ENCODE measurements at places on chromosomes 16 and 17.

DNA sequence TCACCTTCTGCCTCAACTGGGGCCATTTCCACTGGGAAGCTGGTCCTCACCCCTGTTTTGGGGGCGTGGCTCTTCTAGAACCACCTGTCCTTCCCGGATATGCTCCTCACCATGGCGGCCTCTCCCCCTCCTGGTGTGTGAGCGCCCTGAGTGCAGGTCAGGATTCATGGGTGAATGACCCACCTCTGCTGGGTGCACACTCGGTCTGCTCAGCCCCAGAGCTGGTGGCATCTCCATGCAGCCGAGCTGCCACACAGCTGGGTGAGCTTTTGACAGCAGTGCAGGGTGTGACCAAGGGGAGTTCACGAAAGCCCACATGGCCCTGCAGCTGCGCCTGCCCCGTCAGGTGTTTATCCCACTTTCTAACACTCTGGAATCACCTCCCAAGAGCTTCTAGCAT, 27.3 kb downstream of the GRIN2C start:
- DNase-seq = no peak

- DNase-seq = no peak
Measured at GRCh38 chr16:87828907-87829621, 40.2 kb downstream of the SLC7A5 start.

DNA sequence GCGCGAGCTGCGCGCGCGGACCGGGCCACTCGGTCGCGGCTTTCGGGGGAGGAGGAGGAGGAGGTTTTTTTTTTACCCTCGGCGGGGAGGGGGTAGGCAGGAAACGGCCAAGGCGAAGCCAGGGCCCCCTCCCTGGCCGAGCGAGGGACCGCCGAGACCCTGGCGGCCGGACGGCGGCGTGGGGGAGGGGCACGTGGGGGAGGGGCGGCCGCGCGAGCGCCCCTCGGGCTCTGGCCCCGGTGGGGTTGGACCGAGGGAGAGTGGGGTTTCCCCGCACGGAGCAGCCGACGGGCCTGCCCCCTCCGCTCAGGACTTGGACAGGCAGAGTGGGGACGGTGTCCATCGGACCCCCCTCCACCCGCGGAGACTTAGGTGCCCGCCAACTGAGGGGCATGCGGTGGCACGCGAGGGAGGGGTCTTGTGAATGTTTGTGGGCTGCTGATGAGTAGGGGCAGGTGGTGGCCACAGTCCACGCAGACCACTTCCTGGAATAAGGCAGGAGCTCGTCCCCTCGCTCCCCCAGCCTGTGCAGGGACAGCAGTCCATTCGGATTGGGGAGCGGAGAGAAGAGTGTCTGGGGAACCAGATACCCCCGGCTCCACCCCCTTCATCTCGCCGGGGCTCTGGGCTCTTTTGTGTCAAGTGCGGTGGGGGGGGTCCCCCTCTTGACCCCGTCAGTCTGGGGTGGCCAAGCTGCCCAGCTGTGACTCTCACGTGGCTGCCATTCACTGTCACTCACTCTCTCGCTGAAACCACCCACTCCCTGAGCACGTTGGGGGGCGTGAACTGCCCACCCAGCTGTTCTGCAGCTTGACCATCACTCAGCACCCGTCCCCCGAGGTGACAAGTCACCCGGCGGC, 3.0 kb upstream of the CHD3 start:
- DNase-seq = no peak

DNA sequence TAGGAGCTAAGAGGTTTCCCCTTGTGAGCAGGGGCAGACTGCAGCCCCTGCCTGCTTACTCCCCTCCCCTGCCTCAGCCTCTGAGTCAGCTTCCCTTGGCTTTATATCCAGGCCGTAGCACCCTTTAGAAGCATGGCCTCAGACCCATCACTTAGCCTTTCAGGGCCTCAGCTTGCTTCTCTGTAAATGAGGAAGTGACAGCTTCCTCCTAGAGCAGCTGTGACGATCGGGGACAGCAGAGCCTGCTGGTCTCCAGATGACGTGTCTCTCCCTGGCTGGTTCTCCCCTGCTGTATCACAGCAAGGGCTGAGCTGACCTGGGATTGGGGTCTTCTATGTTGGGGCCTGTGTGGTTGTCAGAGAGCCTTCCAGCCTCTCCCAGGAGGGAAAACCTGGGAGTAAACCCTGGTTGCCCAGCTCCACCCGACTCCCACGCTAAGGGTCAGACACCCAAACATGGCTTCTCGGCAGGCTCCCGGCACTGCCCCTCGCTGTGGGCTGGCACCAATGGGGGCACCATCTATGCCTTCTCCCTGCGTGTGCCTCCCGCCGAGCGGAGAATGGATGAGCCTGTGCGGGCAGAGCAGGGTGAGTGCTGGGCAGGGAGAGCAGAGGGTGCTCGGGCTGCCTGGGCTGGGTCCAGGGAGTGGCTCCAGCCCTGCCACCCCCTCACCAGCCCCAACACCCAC, 16.3 kb upstream of the MYO15B start:
- no peak for DNase-seq

DNA sequence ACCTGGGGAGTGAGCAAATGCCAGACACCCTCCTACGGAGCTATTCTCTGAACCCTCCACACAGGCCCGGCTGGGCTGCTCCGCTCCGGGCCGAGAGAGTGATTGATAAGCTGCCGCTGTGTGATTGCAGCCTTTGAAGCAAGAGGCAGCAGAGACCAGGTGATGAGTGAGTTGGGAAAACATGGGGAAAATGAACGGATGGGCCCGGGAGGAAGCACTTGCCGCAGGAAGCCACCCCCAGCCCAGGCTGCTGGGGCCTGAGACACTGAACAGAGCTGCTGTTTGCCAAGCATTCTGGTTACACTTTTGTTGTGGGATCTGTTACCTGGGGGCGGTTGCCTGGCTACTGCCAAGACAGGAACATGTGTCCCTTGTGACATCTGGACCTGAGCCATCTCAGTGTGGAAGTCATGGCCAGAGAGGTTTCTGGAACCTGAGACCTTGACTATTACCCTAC, 46.4 kb upstream of the KLHDC4 start:
- DNase-seq = no peak

DNA sequence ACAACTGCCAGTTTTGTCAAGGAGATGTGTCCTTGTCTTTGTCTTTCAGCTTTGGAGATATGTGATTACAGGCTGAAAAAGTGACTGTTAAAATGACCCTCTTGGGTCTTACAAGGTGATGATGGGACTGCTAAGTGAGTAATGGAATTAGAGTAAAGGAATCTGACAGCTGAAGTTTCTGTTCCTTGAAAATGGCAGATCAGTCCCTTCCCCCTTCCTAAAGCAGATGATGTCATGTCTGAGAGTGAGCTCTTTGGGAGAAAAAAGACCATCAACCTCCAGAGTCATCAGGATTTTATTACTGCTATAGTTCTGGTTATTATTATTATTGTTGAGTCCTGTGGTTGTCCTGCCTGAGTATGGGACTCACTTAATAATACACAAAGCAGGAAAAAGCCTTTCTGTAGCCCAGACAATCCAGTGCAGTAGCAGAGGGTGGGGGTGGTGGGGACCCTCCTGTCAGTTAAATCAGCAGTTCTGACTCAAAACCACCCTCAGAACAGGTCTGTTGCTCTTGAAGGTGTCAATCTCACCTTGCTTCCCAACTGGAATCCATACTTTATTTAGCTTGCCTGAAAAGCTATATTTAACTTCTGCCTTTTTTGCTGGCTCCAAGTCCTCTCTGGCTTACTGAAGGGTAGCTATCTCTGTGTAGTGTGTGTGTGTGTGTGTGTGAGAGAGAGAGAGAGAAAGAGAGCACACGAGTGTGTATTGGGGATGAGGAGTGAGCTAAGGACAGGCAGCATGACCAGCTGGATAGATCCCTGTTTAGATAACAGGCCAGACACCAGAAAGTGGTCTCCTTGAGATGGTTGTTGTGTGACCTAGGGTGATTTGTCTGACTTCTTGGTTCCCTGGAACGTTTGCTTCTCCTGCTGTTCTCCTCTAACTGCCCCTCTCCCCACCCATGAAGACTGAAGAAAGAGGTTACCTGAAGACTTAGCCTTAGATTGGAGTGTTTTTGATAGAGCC, 4.9 kb downstream of the HROB start:
- no peak for DNase-seq

- DNase-seq = no peak
Measured at GRCh38 chr16:1818204-1818872, 8.3 kb downstream of the HAGH start.

GRCh38 chr16:2037647-2038381, 9.8 kb downstream of the NTHL1 start:
- no peak for DNase-seq

- DNase-seq = no peak
Measured at GRCh38 chr17:82013341-82013740, 9.3 kb downstream of the CENPX start.

DNA sequence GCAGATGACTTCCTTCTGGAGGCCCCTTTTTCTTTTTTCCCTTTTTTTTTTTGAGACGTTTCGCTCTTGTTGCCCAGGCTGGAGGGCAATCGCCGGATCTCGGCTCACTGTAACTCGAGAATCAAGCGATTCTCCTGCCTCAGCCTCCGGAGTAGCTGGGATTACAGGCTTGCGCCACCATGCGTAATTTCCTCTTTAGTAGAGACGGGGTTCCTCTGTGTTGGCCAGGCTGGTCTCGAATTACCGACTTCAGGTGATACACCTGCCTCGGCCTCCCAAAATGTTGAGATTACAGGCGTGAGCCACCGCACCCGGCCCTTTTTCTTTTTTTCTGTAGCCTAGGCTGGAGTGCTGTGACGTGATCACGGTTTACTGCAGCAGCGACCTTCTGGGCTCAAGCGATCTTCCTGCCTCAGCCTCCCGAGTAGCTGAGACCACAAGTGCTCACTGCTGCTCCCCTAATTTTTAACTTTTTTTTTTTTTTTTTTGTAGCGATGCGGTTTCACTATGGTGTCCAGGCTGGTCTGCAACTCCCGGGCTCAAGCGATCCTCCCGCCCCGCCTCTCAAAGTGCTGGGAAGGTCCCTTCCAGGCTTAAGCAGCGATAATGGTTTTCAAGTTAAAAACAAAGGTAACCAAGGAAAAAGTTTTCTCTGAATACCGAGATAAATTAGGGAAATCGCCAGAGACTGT, 956 bp upstream of the IST1 start:
- no peak for DNase-seq

DNA sequence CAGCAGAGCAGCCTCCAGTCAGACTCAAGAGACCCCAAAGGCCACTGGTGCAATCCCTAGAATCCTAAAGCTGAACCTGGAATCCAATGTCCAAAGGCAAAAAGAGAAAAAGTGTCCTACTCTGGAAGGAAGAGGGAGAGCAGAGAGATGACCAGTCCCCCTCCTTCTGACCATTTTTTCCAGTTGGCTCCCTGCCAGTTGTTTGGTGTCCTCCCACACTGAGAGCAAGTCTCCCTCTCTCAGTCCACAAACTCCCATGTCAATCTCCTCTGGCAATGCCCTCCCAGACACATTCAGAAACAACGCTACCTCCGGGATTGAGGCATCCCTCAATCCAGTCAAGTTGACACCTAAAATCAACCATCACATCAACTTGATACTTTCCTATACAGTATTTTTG, 4.3 kb upstream of the CLEC19A start:
- DNase-seq = no peak

Data from AG09309 (cell line).